ENCODE measurements at places on chromosomes 2 and 18. TPM values are rescaled to one million over a fixed set of nuclear protein-coding genes. Genes with fewer than 3 reads are reported as not detected.

The ANKRD30B gene
- not detected for total RNA-seq

The TTR gene
- not detected for total RNA-seq

The OBSL1 gene
- total RNA-seq = not detected

The NYAP2 gene
- not detected for total RNA-seq
